ENCODE measurements at places on chromosomes 12 and 14. TPM values are rescaled to one million over a fixed set of nuclear protein-coding genes. Genes with fewer than 3 reads are reported as not detected.

KERA gene
- total RNA-seq, result not detected

CCDC175 gene
- total RNA-seq, result 1.0 TPM

PRPH gene
- total RNA-seq, result 1.0 TPM

YBX3 gene
- total RNA-seq, result 278 TPM

AKAP6 gene
- 8.6 TPM for total RNA-seq

KRT6C gene
- not detected for total RNA-seq

KRT82 gene
- not detected for total RNA-seq

GALNT6 gene
- 24.0 TPM for total RNA-seq

RBM23 gene
- 91.4 TPM for total RNA-seq

GUCY2C gene
- not detected for total RNA-seq

GLIPR1L1 gene
- not detected for total RNA-seq

CFAP73 gene
- 7.3 TPM for total RNA-seq

MIP gene
- not detected for total RNA-seq

ENDOU gene
- not detected for total RNA-seq

LRFN5 gene
- total RNA-seq, result 1.3 TPM

SIX6 gene
- total RNA-seq, result not detected

LBHD2 gene
- not detected for total RNA-seq

PPP1R1A gene
- total RNA-seq, result not detected

KITLG gene
- total RNA-seq, result 77.5 TPM

TSPAN8 gene
- 15.3 TPM for total RNA-seq

APOF gene
- total RNA-seq, result not detected

SMCO2 gene
- 0.47 TPM for total RNA-seq

ANO2 gene
- 22.2 TPM for total RNA-seq

TULP3 gene
- 15.4 TPM for total RNA-seq

LMO3 gene
- total RNA-seq, result 127 TPM

ACOT6 gene
- total RNA-seq, result not detected

ACTN1 gene
- 124 TPM for total RNA-seq

TAS2R8 gene
- not detected for total RNA-seq

PLEKHG7 gene
- total RNA-seq, result 1.6 TPM

ABCB9 gene
- total RNA-seq, result 2.9 TPM

KLHDC1 gene
- 7.4 TPM for total RNA-seq

SOAT2 gene
- total RNA-seq, result not detected

RHOJ gene
- 29.2 TPM for total RNA-seq

PLEKHD1 gene
- 0.47 TPM for total RNA-seq

MYF5 gene
- not detected for total RNA-seq

LUM gene
- 227 TPM for total RNA-seq

HSP90B1 gene
- 666 TPM for total RNA-seq

RNU4-1 gene
- total RNA-seq, result 2,881 TPM

STAB2 gene
- 1.4 TPM for total RNA-seq

CLEC9A gene
- total RNA-seq, result 0.30 TPM

VRK1 gene
- 9.5 TPM for total RNA-seq

PAPLN gene
- total RNA-seq, result 10.7 TPM

FICD gene
- total RNA-seq, result 8.3 TPM

CLEC4C gene
- not detected for total RNA-seq

CAPS2 gene
- 12.1 TPM for total RNA-seq

NFE2 gene
- total RNA-seq, result 13.5 TPM

CCND2 gene
- 57.7 TPM for total RNA-seq

DAO gene
- total RNA-seq, result not detected

WNT1 gene
- total RNA-seq, result not detected

TBC1D30 gene
- 11.5 TPM for total RNA-seq

TMEM179 gene
- total RNA-seq, result not detected

RECQL gene
- total RNA-seq, result 30.0 TPM

RAD9B gene
- total RNA-seq, result 1.1 TPM
